ENCODE measurements at places on chromosomes 3 and 15.

GRCh38 chr15:58716027-58716426 lies 33.5 kb downstream of the ADAM10 start:
- no peak for DNase-seq

DNA sequence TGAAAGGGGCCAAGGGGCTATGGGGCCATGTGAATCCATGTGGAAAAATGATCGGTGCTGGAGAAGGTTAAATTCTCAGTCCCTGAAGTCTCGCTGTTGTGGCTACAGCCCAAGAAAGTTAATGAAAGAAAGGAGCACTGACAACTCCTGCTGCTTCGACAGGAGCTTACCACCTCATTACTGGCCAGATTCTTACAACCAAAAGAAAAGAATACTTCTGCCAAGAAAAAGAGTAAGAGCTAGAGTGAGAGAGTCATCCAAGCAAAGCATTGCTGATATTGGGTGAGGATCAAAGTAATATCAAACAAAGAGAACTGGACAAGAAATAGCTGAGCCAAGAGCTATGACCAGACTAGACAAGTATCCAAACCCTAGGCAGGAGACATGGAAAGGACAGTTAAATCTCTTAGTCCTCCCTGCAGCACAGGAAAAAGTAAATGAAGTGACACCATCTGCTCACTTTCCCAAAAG lies 348.4 kb upstream of the PLSCR5 start:
- peak; percentile 40 for DNase-seq

DNA sequence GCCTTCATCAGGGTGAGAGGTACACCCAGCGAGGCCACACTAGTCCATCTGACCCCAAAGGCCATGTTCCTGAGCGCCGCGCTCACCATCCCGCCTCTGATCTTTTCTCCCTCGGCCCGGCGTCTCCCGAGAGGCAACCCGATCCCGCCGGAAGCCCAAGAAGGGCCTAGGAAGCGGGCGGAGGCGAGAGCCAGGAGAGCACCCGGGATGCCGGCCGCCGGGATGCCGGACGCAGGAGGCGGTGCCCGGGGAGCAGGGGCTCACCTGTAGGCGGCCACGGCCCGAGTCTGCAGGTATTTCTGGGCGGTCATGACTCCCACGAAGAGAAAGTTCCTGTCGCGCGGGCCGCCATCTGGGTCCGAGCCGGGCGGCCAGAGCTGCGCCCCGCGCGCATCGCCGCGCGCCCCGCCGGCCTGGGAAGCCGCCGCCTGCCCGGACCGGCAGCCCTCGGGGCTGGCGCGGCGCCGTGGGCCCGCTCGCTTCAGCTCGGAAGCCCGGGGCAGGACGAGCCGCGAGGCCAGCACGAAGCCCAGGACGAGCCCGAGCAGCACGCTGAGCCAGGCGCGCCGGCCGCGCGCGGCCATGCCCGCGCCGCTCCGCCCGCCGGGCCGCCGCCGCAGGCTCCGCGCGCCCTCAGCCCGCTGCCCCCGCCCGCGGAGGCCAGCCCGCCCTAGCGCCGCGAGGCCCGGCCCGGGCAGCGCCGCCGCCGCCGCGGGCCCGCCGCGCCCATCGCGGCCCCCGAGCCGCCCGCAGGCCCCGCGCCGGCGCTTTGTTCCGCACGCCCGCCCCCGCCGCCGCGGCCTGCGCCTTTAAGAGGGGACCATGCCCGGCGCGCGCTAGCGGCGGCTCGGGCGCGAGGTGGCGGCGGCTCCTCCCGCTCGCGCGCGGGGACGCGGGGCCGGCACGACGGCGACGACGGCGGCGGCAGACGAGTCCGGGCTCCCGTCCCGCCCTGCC lies 697 bp downstream of the CHSY1 start:
- DNase-seq: no peak

GRCh38 chr15:61780278-61780980 lies 279.8 kb downstream of the VPS13C start:
- no peak for DNase-seq

DNA sequence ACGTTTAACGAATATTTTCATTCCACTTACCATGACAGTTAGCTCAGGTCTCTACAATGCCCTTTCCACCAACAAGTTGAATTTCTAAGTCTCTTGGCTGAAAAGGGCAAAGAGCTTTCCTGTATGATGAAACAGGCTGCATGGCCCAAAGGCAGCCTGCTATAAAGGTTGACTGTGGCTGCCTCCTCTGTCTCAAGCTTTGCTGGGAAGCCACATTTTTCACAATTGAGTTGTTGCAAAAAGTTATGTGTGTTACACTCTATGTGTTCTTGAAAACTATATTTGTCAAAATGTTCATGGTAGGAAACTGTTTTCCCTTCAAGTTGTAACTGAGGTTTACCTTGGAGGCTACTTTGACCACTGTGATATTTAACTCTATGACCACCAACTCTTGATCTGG lies 49.5 kb downstream of the DZIP1L start:
- DNase-seq: no peak

DNA sequence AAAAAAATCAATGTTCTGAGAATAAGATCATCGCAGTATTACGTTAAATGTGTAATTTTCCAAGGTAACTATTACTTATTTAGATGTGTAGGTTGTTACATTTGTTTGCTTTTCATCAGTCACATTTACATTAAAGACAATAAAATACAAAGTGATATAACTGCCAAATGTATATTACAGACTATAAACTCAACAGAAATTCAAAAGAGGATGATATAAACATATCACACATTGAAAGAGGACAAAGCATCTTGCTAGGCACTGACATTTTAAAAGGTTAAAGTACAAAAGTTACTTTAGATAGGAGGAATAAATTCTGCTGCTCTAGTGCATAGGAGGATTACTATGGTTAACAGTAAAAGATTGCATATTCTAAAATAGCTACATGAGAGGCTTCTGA lies 16.1 kb downstream of the VGLL4 start:
- no peak for DNase-seq

DNA sequence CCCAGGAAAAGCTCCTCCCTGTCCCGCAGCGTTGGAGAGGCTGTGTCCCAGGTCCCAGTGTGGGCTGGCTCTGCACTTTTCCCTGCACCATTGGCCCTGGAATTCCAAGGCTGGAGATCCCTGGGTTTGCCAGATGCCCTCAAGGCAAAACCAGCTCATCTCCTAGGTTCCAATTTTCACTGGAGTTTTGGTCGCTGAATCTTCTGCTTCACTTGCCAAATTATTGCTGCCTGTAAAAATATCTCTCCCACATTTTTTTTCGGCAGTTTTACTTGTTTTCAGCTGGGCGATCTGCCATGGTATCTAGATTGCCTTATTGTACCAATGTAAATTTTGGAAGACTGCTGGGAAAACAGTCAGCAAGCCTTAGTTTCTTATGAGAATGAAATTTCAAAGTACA lies 150.9 kb upstream of the ATP10A start:
- peak; percentile 25 for DNase-seq

DNA sequence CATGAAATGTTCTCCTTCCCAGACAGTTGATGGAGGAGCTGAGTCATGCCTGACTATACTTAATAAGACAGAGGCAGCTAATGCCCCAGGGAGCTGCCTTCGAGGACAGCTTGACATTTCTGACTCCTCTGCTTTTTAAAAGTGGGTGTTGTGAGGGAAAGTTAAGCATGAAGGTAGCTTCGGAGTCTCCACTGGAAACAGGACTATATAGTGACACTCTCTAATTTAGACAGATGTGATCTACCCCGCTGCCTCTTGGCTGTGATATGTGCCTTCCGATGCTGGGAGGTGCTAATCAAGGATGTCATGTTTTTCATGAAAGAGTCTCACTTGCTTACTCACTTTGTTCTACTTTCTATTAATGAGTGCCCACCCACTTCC lies 72.7 kb downstream of the IL1RAP start:
- peak; percentile 39 for DNase-seq

GRCh38 chr3:53641397-53641796 lies 147.0 kb downstream of the CACNA1D start:
- DNase-seq: no peak

DNA sequence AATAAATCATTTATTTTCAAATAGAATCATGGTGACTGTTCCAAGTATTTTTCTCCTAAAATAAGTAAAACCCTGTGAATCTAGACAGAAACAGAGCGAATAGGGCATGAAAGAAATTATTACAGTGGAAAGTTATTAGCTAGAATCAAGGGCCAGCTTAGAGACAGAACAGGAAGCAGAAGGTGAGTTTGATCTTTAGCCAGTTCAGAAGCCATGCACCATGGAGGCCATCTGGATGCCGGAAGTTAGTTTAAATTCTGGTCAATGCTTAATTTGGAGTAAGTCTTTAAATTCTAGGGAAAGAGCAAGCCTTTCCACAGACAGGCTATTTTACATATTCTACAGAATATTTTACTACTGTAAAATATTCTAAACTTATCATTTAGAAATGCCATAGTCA lies 574.8 kb downstream of the CADM2 start:
- no peak for DNase-seq

Measured in AG10803 (cell line).